EH (cell line): ENCODE measurements at places on chromosomes 1 and 21.

GRCh38 chr1:115949156-115949555, 27.2 kb upstream of the SLC22A15 start:
- DNase-seq: peak; percentile 11

DNA sequence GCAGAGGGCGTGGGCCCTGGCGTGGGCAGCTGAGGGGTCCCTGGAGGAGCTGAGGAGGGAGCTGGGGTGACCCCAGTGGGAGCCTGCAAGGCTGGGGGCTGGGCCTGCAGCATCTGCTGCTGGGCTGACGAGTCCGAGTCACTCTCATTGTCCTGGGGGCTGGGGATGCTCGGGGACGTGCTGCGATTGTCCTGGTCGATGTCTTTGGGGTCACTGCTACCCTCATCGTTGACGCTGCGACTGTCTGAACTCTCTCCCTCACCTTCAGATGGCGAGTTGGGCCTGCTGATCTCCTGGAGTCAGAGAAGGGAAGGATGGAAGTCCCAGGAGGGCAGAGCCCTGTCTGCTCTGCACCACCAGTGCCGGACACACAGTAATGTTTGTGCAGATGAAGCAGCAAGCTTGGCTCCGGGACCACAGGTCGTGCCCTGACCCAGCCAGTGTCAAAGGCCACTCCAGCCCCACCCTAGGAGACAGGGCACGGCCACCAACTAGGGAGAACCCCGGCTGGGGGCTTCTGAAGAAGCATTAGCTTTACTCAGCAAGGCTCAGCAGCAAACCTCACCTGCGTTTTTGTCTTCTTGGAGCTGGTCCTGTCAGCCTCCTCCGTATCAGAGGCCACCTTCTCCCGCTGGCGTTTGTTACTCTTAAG, 43.4 kb downstream of the SLC45A1 start:
- no peak for DNase-seq

- DNase-seq: peak; percentile 82
Observed at GRCh38 chr21:38219049-38219628, 37.7 kb upstream of the KCNJ15 start.

DNA sequence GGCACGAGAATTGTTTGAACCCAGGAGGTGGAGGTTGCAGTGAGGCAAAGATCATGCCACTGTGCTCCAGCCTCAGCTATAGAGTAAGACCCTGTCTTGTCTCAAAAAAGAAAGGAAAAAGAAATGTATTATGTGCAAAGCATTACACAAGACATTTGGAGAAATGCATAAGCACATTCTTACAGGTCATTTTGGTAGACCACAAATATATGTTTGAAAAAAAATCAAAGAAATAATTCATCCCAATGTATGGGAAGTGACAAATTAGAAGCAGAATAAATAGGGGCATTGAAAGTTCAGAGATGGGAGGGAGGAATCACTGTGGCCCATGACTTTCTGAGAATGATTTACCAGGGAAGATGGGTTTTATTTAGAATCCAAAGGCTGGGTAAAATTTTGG, 283.5 kb upstream of the ADAMTS5 start:
- DNase-seq: no peak

DNA sequence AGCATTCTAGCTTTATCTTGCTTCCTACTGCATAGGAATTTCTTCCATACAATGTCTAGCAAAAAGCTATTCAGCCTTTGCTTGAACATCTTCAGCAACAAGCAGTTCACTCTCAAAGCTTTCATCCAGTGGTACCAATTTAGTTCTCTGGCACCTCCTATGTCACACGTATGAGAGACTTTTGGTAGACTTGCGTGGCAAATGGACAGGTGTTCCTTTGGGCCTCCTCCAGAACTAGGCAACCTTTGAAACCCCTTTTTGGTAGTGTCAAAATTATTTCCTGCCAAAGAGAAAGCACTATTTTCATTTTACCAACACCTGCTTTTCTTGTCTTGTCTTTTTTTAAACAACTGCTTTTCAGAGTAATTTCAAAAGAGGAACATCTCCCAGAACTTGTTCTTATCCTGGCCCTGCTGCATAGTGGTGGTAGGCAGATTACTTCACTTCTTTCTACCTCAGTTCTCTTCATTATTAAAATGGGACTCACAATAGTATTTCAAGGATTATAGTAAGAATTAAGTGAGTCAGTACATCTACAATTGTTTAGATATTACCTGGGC, 122.4 kb downstream of the MAST2 start:
- no peak for DNase-seq

DNA sequence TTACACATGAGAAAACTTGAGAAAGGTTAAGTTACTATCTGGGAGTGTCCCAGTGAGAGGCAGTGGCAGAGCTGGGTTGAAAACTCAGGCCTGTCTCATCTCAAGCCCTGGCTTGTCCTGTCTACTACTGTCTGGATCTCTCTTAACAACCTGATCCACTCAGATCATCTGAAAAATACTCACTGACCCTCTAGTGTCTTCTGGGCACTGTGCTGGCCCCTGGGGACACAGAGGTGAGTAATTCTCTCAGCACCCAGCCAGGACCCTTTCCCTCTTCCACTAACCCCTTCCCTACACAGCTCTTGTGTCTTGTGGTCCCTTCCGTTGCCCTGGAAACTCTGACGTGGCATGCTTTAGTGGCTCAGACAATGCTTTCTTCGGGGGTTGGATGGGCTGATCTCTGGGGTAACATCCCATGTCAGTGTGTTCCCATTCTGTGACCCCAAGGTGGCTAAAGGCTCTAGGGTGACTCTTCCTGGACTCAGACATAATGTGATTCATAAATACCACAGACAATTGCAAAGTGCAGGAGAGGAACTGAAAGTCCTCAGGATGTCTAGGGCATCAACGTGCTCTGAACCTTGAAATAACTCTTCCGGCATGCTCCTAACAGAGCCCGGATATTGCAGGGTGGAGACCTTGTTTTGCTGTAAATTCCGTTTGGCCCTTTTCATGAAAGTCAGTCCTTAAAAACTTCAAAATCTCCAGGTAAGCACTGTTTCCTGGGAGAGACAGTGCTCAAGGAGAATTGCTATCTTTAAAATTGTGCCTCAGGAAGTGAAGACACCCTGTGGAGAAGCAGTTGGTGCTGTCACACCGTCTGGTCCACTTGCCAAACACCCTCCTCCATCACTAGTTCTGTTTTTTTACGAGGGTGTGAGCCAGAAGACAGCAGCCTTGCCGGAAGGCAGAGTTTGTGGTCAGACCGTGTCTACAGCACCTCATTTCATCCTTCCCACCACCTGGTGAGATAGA, 4.0 kb downstream of the SHISAL2A start:
- peak; percentile 27 for DNase-seq

DNA sequence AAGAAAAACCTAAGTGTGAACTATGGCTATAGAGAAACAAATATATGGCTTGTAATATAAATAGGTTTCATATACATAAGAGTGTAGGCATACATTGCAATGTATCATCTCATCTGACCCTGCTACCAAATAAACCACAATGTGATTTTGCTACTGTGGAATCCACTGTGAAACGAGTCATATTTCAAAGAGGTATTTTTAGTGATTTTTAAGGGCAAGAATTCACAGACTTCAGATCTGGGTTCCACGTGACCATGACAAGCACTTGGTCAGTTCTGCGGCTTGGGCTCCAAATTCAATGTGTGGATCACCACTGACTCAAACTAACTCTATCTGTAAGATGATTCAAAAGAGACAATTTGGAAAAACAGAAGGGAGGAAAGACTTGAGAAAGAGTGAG, 147.0 kb upstream of the ERG start:
- DNase-seq: peak; percentile 89

GRCh38 chr1:246364415-246364941, 142.6 kb downstream of the SMYD3 start:
- no peak for DNase-seq

DNA sequence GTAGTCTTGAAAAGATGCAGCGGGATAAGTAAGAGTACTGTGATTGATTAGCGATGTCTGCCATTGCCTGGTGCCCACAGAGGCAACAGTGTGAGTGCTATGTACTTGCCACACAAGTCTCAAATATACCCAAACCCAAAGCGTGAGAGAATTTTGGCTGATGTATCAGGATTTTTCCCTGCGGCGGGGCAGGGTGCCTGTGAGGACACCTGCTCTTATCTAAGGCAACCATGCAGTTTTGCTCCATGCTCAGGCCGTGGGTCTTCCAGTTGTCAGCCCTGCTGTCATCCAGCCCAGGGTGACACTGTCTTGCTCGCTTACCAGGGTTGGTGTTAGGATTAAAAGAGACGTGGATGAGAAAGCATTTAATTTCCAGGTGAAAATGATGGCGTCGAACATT, 202.7 kb downstream of the PTPRU start:
- no peak for DNase-seq

DNA sequence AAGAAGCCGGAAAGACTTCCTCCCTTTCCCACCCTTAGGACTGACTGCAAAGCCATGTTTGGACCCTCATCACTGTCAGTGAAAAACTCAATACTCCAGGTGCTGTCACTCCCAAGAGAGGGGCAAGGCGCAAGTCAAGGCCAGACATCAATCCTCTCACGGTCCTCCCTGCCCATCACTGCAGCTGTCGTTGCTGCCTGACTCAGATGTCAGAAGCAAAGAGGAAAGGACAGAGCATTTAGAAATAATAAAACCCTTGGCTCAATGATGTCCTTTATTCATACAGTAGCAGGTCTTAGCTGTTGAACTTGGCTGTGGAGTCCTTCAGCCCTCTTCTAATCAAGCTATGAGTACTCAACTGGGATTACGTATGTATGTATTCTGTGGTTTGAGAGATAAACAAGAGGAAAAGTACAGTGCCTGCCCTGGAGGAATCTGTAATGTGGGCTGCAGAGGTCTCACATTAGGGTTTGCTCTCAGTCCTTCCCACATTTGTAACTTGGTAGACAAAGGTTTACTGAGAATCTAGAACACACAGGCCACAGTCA, 13.5 kb downstream of the SUSD4 start:
- no peak for DNase-seq

DNA sequence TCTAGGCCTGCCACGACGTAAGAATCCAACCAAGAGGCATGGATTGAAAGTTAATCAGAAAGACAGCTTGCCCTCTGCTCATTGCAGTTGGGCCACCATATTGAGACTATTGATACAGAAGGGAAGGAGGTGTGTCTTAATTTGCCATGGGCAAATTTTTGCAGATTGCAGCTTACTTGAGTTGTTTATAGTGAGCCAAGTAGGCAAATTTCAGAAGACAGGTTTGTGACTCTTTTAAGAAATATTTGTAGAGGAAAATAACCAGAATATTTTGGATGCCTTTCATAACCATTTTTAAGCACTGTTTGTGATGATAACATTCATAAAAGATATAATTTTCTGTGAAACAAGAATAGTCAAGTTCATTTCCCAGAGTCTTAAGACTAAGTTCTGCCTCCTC, 74.1 kb downstream of the PRDM2 start:
- DNase-seq: peak; percentile 30

DNA sequence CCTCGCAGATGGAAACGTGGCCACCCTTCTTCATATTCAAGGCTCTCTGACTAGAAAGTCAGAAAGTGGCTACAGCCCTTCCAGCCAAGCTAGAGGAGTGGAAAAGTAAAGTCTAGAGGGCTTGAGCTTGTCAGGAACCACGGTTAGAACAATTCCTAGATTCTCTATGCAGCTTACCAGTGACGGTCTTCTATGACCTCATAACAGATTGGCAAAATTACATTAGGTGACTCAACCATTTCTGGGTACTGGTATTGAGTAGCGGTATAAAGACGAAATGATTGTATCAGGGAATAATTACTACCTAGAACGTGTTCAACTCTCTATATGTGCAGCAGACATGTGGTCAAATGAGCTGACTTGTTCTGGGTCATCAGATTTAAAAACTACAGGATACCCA, 155.0 kb upstream of the RUNX1 start:
- no peak for DNase-seq

DNA sequence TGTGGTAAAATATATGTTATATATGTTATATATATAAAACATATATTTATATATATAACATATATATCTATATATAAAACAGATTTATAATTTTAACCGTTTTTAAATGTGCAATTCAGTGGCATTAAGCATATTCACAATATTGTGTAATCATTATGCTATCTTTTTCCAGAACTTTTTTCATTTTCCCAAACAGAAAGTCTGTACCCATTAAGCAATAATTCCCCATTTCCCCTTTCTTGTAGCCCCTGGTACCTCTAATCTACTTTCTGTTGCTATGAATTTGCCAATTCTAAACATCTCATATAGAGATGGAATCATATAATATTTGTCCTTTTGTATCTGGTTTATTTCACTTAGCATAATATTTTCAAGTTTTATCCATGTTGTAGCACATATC, 10.7 kb upstream of the ARHGEF11 start:
- DNase-seq: no peak

DNA sequence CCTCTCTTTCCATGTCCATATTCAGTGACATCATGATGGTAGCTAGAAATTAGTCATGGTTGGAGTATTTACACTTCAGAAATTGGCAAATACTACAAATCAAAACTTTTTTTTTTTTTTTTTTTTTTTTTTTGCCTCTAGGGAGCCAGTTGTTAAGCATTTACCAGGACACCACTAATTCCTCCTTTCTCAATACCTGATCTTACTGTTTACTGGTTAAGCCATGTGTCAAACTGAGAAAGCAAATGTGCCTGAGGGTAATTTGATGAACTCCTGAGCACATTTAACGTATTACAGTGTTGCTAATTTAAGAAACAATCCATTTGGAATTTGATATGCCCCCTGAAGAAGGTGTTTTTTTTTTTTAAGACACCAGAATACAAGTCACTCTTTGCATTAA, 94.4 kb downstream of the DNM3 start:
- DNase-seq: no peak

GRCh38 chr1:104929280-104929679, 1179.6 kb downstream of the AMY1C start:
- DNase-seq: no peak

GRCh38 chr1:182268669-182269068, 122.9 kb downstream of the GLUL start:
- no peak for DNase-seq

DNA sequence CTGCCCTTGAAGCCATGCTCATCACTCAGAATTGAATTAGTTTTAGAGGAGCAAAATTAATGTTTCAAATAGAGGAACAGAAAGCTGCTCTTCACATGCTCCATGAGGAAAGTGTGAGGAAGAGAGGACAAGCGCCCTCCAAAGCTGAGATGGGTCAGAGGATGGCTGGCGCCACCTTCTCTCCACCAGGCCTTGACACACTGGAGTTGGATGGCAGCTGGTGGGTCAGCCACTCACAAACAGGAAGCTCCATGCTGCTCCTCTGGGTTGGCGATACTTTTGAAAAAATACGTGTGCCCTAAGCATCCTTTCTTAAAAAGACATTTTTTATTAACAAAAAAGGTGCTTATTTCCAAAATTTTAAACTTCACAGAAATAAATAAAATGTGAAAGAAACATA, 3.1 kb upstream of the CD2 start:
- DNase-seq: no peak

- DNase-seq: no peak
Observed at GRCh38 chr1:44260792-44261170, 47.5 kb downstream of the DMAP1 start.
